ENCODE measurements at places on chromosomes 2 and 18. TPM values are rescaled to one million over a fixed set of nuclear protein-coding genes. Genes with fewer than 3 reads are reported as not detected.
A peak's percentile ranks its signal among the peaks of the same experiment; 100 is the strongest.

DNA sequence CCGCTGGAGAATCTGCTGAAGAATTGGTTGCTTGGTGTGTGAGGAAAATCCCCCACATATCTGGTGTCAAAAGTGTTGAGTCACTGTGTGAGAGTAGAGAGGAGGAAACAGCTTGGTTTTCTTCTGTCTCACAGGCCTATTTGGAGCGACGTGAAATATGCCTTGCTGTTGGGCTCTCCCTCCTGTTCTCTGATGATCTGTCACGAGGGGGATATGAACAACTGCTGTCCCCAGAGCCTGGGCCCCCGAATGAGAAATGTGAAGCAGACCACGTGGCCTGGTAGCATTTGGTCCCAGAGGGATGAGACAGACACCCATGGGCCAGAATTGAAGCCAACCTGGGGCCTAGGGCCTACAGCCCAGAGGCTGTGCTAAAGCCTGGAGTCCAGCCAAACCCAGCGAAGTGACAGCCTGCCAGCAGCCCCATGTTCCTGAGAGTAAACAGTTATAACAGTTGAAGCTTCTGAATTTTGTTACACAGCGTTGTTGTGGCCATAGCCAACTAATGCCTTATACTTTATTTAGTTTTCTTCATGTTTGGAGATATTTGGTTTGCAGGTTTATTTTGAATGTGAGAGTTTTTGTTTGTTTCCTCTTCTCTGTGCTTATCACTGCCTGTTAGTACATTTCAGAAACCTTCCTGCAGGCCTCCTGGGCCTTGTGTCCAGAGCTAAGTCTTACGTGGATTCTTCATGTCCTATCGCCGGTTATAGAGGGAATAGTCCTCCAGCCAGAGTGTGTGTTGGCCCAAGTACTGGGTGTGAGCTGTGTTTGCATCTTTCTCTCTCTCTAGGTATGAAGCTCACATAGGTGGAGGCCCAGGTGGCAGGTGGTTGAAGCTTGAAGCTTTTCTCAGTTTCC is 18.7 kb upstream of the COLEC12 start:
- no peaks in the 10 kb centered on the region for H3K36me3 ChIP-seq
- H3K4me3 ChIP-seq, result no peak overlapping the region
- peak; percentile 59 for DNase-seq
- H3K4me1 ChIP-seq, result no peaks in the 10 kb centered on the region
- H3K27ac ChIP-seq, result peak overlapping the region; percentile 46
- H3K27me3 ChIP-seq, result no peaks in the 10 kb centered on the region

- DNase-seq, result no peak
- H3K27me3 ChIP-seq, result no peaks in the 10 kb centered on the region
- H3K27ac ChIP-seq, result no peak overlapping the region
These were observed 97.4 kb upstream of the DDX18 start for GRCh38 chr2:117717072-117717471.

DNA sequence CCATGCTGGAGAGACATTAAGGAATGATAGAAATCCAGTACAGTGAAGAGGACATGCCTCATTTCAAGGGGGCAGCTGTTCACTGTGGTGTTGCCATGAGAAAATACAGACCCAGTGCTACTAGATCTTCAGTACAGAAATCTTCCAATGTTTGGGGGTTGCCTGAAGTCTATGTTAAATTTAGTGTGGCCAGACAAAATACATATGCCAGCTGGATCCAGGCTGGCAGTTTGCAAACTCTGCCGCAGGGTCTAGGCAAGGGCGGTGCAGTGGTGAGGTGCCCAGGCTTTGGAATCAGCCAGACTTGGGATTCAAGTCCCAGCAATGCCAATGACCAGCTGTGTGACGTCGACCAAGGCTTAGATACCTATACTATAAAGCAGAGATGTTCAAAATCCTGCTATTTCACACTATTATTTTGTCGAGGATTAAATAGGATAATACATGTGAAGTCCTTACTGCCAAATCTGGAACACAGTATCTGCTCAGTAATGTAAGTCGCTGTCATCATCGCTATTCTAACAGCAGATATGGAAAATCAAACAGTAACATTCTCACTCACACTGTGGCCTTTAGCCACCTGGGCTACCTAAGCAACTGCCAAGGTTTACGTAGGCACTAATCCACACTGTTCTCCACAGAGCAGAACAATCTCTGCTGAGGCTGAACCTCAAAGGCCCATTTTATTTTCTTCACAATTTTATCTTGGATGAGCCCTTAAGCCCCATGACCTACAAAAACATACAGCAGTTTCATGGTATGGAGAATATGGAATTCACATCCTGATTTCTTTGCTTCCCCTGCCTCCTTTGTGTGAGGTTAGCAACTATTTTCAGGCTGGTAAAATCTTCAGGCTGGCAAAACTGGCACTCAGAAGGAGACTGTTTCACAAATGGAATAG is 5.9 kb upstream of the TMSB10 start:
- H3K27ac ChIP-seq, result no peak overlapping the region
- DNase-seq, result no peak
- no peaks in the 10 kb centered on the region for H3K36me3 ChIP-seq
- H3K27me3 ChIP-seq, result no peaks in the 10 kb centered on the region

DNA sequence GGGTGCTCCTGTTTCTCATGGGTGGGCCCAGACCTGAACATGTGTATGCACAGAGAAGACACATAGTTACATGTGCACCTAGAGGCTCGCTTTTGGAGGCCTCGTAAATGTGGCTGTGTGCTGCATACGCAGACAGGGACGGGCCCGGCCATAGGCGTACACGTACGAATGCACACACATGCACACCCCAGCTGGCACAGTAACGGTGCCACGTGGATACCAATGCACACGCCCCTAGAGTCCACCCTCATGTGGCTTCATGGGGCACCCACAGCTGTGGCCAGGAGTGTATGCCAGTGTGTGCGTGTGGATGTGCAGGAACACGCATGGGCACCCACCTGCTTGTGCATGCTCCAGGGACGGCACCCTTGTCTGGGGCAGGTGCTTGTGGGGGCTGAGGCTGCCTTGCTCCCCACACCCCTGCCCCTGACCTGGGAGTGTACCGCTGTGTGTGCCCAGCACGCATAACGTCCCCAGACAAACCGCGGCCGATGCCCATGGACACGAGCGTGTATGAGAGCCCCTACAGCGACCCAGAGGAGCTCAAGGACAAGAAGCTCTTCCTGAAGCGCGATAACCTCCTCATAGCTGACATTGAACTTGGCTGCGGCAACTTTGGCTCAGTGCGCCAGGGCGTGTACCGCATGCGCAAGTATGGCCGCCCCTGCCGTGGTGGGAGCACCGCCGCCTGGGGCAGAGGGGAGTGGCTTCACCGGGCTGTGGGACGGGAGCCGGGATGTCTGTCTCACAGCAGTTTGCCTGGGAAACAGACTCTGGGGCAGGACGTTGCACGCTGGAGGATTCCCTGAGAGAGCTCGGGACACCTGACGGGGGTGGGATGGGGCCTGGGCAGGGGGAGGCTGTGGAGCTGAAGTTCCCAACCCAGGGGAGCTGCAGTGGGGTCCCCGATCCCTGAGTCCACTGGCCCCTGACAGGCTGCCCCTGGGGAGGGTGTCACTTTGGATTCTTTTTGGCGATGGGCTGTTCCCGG is 21.0 kb downstream of the ZAP70 start:
- no peaks in the 10 kb centered on the region for H3K36me3 ChIP-seq
- no peak overlapping the region for H3K27ac ChIP-seq
- no peaks in the 10 kb centered on the region for H3K4me1 ChIP-seq
- no peak for DNase-seq
- no peaks in the 10 kb centered on the region for H3K27me3 ChIP-seq
- peak overlapping the region; percentile 9 for H3K4me3 ChIP-seq

DNA sequence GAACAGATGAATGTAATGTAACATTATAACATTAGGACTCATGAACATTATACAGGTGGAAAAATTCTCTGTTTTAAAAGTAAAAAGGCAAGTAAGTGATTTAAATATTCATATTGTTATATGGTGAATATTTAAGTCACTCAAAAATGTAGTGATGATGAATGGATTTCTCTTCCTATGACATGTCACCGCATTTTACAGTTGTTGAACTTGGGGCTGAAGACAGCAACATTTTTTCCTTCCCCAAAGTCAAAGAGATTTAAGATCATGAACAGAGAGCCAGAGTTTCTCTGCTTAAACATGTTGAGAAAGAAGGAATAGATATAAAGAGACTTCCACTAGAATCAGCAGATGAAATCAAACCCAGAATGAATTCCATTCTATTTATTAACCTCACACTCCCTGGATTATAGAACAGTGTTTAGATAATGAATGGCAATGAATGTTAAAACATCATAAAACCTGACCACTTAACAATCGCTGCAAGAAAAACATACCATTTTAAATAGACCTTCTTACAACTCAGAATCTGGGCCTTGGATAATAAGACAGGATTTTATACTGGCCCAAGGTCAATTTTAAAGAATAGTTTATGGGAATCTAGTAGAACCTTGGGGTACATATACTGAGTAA is 163.6 kb upstream of the SIX2 start:
- no peak overlapping the region for H3K4me3 ChIP-seq
- peaks cover 9% of the 10 kb centered on the region for H3K4me1 ChIP-seq
- no peaks in the 10 kb centered on the region for H3K36me3 ChIP-seq
- H3K27me3 ChIP-seq, result no peaks in the 10 kb centered on the region
- DNase-seq, result no peak

- no peak for DNase-seq
- no peaks in the 10 kb centered on the region for H3K36me3 ChIP-seq
- H3K27me3 ChIP-seq, result no peaks in the 10 kb centered on the region
- no peak overlapping the region for H3K4me3 ChIP-seq
- H3K27ac ChIP-seq, result no peak overlapping the region
- peaks cover 20% of the 10 kb centered on the region for H3K4me1 ChIP-seq
These were observed 29.5 kb downstream of the RAB31 start for GRCh38 chr18:9737472-9738121.

- no peak overlapping the region for H3K4me3 ChIP-seq
- H3K27me3 ChIP-seq, result no peaks in the 10 kb centered on the region
- no peaks in the 10 kb centered on the region for H3K36me3 ChIP-seq
- no peak overlapping the region for H3K27ac ChIP-seq
- H3K4me1 ChIP-seq, result no peaks in the 10 kb centered on the region
These were observed 240.2 kb downstream of the DYSF start for GRCh38 chr2:71693286-71694270.

- no peak overlapping the region for H3K27ac ChIP-seq
- no peak for DNase-seq
- H3K4me1 ChIP-seq, result no peaks in the 10 kb centered on the region
These were observed 85.4 kb downstream of the ARHGEF33 start for GRCh38 chr2:38975042-38975441.

Gene STRN
- total RNA-seq, result 34.8 TPM

DNA sequence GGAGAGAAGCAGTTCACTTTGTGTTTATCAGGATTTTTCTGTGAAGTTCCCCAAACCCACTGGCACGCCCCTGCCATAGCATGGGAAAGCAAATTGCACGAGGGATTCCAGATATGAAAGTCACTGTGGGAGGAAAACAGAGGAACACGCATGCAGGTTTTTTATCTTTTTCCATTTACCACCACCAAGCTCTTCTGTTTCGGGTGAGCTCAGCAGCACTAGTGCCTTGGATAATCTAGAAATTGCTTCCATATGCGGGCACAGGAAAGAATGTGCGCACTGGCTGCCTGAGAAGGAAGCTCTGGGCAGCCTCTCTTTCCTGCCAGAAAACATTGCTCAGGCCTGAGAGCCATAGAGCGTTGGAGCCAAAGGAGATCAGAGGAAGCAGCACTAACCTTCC is 65.9 kb upstream of the WIPF1 start:
- H3K4me3 ChIP-seq, result no peak overlapping the region
- no peak overlapping the region for H3K27ac ChIP-seq
- DNase-seq, result no peak
- no peaks in the 10 kb centered on the region for H3K27me3 ChIP-seq

Gene GRHL1
- 8.0 TPM for total RNA-seq

GRCh38 chr2:161273038-161273760 is 35.0 kb upstream of the PSMD14 start:
- H3K27ac ChIP-seq, result no peak overlapping the region
- no peak for DNase-seq
- H3K27me3 ChIP-seq, result no peaks in the 10 kb centered on the region
- H3K4me1 ChIP-seq, result no peaks in the 10 kb centered on the region
- H3K36me3 ChIP-seq, result no peaks in the 10 kb centered on the region

- DNase-seq, result no peak
- no peaks in the 10 kb centered on the region for H3K36me3 ChIP-seq
- H3K4me1 ChIP-seq, result peaks cover 28% of the 10 kb centered on the region
- H3K27ac ChIP-seq, result peak overlapping the region; percentile 60
- no peak overlapping the region for H3K4me3 ChIP-seq
These were observed 111.9 kb downstream of the SETBP1 start for GRCh38 chr18:44792456-44793061.

Gene STPG4
- 3.0 TPM for total RNA-seq

GRCh38 chr2:100077456-100077855 is 64.9 kb downstream of the AFF3 start:
- no peak overlapping the region for H3K27ac ChIP-seq
- H3K4me1 ChIP-seq, result no peaks in the 10 kb centered on the region
- H3K36me3 ChIP-seq, result no peaks in the 10 kb centered on the region
- DNase-seq, result no peak
- H3K4me3 ChIP-seq, result no peak overlapping the region

DNA sequence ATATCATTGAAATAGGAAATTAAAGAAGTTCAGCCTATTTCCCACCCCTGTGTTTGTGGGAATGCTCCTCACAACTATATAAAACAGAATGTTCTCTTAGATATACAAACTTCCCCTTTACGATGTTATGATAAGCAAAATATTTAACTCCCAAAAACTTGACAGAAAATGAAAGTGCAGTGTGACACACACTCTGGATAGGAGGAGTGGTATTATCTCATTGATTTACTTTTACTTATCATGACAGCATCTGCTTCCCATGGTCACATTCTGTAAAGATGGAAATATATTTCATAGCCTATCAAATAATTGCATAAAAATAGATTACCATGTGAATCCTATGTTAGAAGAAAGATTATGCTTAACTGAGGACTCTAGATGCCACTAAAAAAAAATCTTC is 96.6 kb upstream of the STK17B start:
- no peak overlapping the region for H3K4me3 ChIP-seq
- DNase-seq, result no peak
- H3K27ac ChIP-seq, result peak overlapping the region; percentile 51
- H3K27me3 ChIP-seq, result no peaks in the 10 kb centered on the region

DNA sequence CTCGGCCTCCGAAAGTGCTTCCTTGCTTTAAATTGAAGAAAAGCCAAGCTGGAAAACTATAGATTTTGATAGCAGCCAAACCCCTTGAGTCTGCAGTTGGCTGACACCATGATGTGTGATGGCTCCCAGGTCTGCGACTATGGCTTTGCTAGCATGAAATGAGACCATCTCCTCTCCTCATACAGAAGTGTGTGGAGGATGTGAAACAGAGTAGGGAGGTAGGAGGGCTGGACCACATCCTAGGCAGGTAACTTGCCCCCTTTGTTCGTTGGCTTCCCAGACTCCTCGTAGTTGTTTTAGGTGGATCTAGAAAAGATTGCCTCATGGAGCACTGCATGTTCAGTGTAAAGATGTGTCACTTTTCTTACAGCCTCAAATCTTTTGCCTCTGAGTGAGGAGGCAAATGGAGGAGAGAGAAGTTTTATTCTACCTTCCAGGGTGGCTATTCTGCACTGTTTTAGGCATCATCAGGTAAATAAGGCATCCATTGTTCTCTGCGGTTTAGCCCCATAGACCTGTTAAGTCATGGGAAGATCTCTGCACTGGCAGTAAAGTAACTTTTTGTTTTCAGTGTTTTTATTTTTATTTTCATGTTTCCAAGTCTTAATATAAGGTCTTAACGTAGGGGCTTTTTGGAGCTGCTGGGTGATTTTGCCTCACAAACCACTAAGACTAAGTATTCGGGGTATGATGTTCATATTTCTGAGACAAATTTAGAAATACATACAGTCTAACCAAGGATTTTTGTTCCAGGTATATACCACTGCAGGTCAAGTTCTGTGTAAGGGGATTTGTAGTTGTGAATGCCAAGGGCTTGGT is 40.1 kb downstream of the MGAT5 start:
- no peaks in the 10 kb centered on the region for H3K4me1 ChIP-seq
- no peak overlapping the region for H3K4me3 ChIP-seq
- DNase-seq, result no peak
- H3K27me3 ChIP-seq, result no peaks in the 10 kb centered on the region
- no peaks in the 10 kb centered on the region for H3K36me3 ChIP-seq

All from testis (tissue), 5 donors.